LHCN-M2 (cell line): ENCODE measurements at places on chromosomes 1 and 21. TPM values are rescaled to one million over a fixed set of nuclear protein-coding genes. Genes with fewer than 3 reads are reported as not detected.

The BARHL2 gene
- total RNA-seq = not detected in 2 replicates

DNA sequence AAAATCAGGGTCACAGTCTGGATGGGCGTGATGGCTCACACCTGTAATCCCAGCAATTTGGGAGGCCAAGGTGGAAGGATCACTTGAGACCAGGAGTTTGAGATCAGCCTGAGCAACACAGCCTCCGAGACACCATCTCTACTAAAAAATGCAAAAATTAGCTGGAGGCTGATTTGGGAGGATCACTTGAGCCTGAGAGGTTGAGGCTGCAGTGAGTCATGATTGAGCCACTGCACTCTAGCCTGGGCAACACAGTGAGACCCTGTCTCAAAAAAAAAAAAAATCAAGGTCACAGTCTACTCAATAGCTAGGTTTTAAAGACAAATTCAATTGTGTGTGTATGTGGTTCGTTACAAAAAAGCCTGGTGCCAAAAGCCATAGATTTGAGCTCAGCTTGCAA is 34.4 kb downstream of the TRIM67 start:
- no peak for DNase-seq

GRCh38 chr1:17122521-17123164 is 3.4 kb upstream of the PADI2 start:
- peak; percentile 65 for DNase-seq

GRCh38 chr21:28822486-28823335 is 170.0 kb downstream of the LTN1 start:
- peak; percentile 70 for DNase-seq

DNA sequence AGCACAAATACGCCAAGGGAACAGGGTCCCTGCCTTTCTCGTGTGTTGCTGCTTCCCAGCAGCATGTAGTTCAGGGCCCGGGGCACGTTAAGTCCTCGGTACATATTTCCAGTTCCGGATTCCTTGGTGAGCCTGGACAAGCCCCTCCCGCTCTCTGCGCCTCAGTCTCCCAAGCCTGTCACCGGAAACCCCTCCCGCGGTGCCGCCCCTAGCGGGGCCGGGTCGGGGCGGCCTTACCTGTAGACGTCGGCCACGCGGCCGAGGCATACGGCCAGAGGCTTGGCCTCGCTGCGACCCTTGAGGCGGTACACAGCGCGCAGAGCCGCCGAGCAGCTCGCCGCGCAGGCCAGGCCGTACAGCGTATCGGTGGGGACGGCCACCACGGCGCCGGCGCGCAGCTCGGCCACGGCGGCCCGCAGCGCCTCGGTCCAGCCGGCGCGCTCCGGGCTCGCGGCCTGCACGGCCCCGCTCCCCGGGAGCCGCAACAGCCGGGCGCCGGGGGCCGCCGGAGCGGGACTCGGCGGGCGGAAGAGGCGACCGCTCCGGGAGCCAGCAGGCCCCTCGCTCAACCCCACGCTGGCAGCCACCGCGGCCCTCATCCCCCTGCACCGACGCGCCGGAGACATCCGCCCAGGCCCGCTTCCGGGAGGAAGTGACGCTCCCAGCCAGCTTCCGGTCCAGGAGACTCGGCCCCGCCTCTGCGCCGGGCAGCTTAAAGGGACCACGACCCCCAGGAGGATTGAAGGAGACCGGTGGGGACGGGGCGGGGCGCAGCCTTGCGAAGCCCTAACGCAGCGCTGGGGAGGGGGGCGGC is at the start of the genes C1orf122 and YRDC:
C1orf122 (plus strand) TSS at position 236 of the 814 bp plus-strand sequence. CDS start 615 bp downstream, outside the sequence.
YRDC (minus strand) TSS at position 654 of the 814 bp plus-strand sequence; CDS start at position 626, 28 bp downstream.
- peak; percentile 91 for DNase-seq

DNA sequence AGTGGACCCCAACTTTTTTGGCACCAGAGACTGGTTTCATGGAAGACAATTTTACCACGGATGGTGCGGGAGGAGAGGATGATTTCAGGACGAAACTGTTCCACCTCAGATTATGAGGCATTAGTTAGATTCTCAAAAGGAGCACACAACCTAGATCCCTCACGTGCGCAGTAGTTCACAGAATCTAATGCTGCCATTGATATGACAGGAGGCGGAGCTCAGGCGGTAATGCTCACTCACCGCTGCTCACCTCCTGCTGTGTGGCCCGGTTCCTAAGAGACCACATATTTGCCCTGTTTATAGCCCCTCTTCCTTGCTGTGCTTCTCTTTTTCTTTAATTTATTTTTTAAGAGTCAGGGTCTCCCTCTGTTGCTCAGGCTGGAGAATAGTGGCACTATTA is 4.6 kb downstream of the NTRK1 start:
- DNase-seq = no peak
